ENCODE measurements at places on chromosomes 11 and 22. TPM values are rescaled to one million over a fixed set of nuclear protein-coding genes. Genes with fewer than 3 reads are reported as not detected.

Gene FBLN1
- 41.6 TPM for total RNA-seq

Gene KRTAP5-11
- not detected for total RNA-seq

Gene CCDC87
- total RNA-seq = 0.62 TPM

Gene OR5J2
- not detected for total RNA-seq

Gene ZNF70
- 2.8 TPM for total RNA-seq

Gene SEPTIN5
- total RNA-seq = 2.2 TPM

Gene KCNJ1
- total RNA-seq = not detected

Gene NAALADL1
- 30.8 TPM for total RNA-seq

- H3K27me3 ChIP-seq = no peaks in the 10 kb centered on the region
- no peak overlapping the region for H3K4me3 ChIP-seq
- peak; percentile 15 for DNase-seq
- H3K27ac ChIP-seq = no peak overlapping the region
These were observed 11.0 kb downstream of the CHST1 start for GRCh38 chr11:45654231-45655011.

DNA sequence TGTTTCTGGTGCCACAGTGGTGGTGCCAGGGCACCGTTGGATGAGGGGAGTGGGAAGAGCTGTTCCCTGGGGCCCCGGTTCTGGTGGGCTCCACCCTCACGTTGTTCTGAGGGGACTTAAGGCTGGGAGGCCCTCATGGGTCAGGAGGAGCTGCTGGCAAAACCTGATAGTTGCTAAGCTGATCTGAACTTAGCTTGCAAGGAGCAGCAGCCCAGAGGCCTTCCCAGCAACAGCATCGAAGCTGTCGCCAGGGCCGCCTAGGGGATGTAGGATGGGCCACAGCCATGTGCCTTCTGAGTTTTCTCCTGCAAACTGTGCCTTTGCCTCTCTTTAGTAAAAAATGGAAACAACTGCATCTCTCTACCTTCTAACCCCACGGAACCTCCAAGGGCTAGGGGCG is 240.2 kb downstream of the TBC1D22A start:
- no peaks in the 10 kb centered on the region for H3K4me1 ChIP-seq
- H3K36me3 ChIP-seq = no peaks in the 10 kb centered on the region
- H3K27ac ChIP-seq = no peak overlapping the region

DNA sequence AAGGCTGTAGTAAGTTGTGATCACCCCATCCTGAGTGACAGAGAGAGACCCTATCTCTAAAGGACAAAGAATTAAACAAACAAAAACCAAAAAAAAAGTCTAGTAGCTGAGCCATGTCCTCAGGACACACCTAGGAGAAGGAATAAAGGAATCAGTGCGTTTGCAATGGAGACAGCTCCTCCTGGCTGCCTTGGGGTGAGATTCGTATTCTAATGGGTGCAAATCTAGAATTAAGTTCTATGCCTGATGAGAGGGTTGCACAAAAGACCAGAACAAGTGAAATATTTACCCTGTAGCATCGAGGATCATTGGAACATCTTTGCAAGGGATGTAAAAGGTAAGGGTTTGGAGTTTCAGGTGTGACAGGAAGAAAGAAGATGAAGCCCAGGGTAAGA is 70.3 kb upstream of the BMAL1 start:
- H3K4me1 ChIP-seq = no peaks in the 10 kb centered on the region
- H3K27ac ChIP-seq = peak overlapping the region; percentile 54
- H3K27me3 ChIP-seq = no peaks in the 10 kb centered on the region
- DNase-seq = no peak
- no peaks in the 10 kb centered on the region for H3K36me3 ChIP-seq
- H3K4me3 ChIP-seq = peak overlapping the region; percentile 22

DNA sequence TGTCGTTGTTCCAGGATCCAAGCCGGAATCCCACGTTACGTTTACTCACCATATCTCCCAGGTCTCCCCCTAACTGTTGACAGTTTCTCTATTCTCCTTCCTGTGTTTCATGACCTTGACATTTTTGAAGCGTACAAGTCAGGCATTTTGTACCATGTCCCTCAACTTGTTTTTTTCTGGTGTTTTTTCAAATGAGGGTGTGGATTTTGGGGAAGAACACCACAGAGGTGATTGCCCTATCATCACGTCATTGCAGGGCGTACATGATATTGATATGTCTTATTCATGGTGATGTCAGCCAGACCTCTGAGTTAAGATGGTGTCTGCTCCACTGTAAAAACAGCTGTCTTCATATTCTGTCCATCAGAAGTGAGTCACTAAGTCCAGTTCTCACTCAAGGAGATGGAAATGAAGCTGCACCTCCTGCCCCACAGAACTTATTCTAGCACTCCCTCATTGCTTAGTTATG is 28.3 kb upstream of the SOX10 start:
- H3K27me3 ChIP-seq = no peaks in the 10 kb centered on the region
- no peak overlapping the region for H3K4me3 ChIP-seq
- no peak for DNase-seq
- H3K4me1 ChIP-seq = peaks cover 4% of the 10 kb centered on the region
- H3K36me3 ChIP-seq = no peaks in the 10 kb centered on the region

- no peaks in the 10 kb centered on the region for H3K4me1 ChIP-seq
- no peak overlapping the region for H3K4me3 ChIP-seq
- DNase-seq = no peak
- no peak overlapping the region for H3K27ac ChIP-seq
- peaks cover 30% of the 10 kb centered on the region for H3K27me3 ChIP-seq
- no peaks in the 10 kb centered on the region for H3K36me3 ChIP-seq
These were observed 16.0 kb upstream of the SHISAL1 start for GRCh38 chr22:44328762-44329161.

DNA sequence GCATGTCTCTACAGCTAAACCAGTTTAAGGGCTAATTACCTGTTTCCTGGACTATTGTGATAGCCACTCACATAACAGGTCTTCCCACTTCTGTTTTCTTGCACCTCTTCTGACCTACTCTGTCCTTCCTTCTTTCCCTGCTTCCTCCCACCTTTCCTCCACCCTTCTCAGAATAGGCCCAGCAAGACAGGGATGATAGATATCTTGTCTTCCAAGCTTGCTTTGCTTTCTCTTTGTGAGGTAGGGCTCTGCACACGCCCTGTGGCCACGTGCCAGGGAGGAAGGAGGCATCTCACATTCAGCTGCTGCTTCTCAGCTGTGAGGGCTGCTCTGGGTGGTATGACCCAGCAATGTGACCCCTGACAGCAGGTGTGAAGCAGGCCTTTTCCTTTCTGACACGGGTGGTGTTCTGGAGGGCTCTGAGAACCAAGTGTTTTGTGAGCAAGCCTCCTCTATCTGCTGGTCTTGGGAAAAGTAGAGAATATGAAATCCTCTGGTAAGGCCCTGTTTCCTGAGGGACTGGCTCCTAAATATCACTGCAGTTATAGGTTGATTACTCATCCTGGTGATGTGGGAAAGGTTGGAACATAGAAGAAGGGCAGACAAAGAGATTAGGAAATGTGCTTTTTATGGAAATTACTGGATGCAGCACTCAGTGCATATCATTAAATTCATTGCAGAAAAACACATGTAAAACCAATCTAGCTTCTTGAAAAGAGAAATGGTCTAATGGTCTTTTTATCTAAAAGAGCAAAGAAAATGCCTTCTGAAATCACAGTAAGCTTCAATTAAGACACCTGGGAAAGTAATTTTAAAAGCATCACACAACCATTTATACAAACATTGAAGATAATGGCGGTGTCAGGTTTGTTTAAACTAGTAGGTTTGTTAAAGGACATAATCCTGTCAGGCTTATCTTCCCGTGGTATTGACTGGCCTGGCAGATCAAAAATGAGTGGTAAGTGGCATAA is 8.5 kb downstream of the AMOTL1 start:
- no peak overlapping the region for H3K4me3 ChIP-seq
- H3K36me3 ChIP-seq = no peaks in the 10 kb centered on the region
- DNase-seq = no peak
- H3K27me3 ChIP-seq = no peaks in the 10 kb centered on the region
- no peak overlapping the region for H3K27ac ChIP-seq

- no peaks in the 10 kb centered on the region for H3K27me3 ChIP-seq
- H3K4me3 ChIP-seq = no peak overlapping the region
- DNase-seq = no peak
- H3K27ac ChIP-seq = no peak overlapping the region
These were observed 51.6 kb downstream of the SHANK2 start for GRCh38 chr11:71200761-71201160.

DNA sequence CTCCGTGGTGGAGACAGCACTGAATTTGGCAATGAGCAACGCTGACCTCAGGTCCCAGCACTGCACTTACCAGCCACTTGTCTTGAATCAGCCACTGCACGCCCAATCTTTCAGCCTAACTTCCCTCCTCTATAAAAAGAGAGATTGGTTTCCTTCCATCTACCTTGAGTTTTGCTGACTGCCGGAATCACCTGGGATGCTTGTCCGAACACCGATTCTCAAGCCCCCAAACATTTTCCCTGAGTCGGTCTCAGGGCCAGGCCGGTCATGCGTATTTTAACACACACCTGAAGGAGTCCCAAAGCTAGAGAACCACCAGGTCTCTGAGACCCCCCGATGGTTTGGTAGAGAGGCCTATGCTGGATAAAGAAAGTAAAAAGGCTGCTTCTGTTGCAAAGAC is 131.5 kb downstream of the SPATA19 start:
- no peak for DNase-seq
- no peaks in the 10 kb centered on the region for H3K27me3 ChIP-seq
- no peak overlapping the region for H3K27ac ChIP-seq
- H3K36me3 ChIP-seq = no peaks in the 10 kb centered on the region

DNA sequence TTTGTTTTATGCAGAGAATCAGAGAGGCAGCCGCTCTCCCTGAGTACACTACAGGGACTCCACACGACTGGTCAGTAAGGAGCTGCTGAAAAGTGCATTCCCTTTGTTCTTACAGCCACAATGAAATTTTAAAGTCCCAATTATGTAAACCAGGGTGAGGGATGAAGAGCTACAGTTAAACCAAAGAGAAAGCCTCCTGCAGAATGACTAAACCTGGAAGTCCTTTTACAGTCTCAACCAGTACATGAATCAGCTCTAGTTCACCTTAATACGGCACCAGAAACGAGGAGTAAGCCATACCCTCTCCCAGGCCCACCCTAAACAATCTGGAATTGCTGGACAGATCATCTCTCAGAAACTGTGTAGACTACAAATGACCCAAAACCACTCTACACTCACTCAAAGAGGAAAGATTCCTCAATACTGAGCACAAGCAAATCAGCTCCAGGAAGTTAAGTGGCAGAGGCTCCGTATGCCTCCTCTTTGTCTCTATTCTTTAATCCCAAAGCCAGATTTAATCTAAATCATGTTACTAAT is 113.1 kb downstream of the RBFOX2 start:
- H3K36me3 ChIP-seq = no peaks in the 10 kb centered on the region
- H3K27ac ChIP-seq = peak overlapping the region; percentile 66
- H3K4me3 ChIP-seq = peak overlapping the region; percentile 22
- no peak for DNase-seq
- H3K27me3 ChIP-seq = no peaks in the 10 kb centered on the region

DNA sequence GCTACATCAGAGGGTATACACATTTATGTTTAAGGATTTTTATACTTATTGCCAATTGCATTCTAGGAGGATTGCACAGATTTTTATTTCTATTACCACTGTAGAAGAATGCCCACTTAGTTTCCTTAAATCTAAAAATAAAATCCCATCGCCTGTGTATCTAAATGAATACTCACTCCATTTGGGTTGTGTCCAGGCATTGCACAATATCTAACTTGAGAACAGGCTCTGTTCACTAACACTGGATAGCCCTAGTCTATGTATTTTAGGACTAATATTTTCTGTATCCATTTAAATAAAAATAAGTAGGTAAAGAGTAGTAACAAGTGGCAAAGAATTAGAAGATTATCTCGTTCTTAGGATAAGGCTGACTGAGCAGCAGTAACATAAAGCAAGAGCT is 4.1 kb downstream of the C11orf52 start:
- H3K27me3 ChIP-seq = no peaks in the 10 kb centered on the region
- peak; percentile 51 for DNase-seq
- H3K4me3 ChIP-seq = no peak overlapping the region
- H3K4me1 ChIP-seq = peaks cover 7% of the 10 kb centered on the region

GRCh38 chr11:76653674-76654284 is 16.8 kb downstream of the LRRC32 start:
- no peaks in the 10 kb centered on the region for H3K27me3 ChIP-seq
- no peaks in the 10 kb centered on the region for H3K36me3 ChIP-seq
- peak; percentile 38 for DNase-seq
- H3K27ac ChIP-seq = peak overlapping the region; percentile 37

DNA sequence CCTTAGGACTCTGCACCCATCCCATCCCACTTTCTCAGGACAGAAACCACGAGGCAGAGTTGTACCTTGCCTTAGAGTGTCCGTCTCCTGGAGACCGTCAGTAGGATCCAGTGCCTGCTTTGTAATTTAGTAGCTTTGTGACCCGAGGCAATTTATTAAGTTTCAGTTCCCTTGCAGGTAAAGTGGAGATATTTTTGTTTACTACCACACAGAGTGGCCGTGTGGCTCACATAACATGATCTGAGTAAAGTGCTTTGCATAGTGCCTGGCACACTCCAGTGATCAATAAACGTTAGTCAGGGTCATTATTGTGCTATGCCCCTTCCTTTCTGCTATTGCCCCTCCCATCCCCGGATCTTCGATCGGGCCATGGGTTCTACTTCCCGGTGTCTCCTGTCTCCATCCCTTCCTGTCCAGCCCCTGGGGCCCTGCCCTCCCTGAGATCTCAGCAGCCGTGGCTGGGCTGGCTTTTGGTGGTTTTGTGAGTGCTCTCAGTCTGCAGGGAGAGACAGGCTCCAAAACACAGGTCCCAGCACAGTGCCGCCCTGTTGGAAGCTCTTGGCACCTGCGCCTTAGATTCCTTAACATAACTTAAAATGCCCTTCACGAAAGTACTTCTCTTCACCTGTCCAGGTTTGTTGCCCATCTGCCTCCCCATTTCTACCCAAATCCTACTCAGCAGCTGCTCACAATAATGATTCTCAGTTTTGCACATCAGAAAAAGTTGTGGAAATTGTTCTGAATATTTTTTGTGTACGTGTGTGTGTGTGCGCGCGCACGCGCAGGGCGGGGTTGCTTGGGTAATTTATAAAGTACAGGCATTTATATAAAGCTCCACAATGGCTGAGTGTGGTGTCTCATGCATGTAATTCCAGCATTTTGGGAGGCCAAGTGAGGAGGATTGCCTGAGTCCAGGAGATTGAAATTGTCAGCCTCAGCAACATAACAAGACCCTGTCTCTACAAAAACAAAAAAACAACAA is 753.7 kb downstream of the NTM start:
- no peak for DNase-seq
- no peaks in the 10 kb centered on the region for H3K4me1 ChIP-seq
- no peak overlapping the region for H3K4me3 ChIP-seq
- no peak overlapping the region for H3K27ac ChIP-seq

DNA sequence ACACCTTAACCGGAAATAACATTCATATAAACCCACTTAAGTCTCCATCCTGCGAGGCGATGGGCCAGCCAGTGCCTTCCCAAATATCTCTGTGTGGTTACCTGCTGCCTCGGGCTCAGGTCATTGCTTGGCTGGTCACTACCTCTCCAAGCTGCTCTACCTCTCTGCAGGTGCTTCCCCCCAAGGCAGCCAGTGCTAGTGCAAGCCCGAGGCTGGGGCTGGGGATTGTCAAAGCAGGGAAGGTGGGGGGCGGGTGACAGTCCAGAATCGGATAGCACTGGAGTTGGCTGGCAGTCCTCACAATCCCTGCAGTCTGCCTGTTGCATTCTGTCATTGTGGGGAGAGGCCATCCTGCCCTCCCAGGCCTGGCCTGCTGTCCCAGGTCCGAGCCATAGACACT is 11.1 kb downstream of the MCHR1 start:
- no peak for DNase-seq
- no peak overlapping the region for H3K27ac ChIP-seq
- no peaks in the 10 kb centered on the region for H3K4me1 ChIP-seq
